Stimulated activated CD4-positive, alpha-beta T cell treated with anti-CD3 and anti-CD28 coated beads, Interleukin-15, amount 100 ng/mL, for 1 hour (primary cell): ENCODE measurements at places on chromosomes 5 and 9.

DNA sequence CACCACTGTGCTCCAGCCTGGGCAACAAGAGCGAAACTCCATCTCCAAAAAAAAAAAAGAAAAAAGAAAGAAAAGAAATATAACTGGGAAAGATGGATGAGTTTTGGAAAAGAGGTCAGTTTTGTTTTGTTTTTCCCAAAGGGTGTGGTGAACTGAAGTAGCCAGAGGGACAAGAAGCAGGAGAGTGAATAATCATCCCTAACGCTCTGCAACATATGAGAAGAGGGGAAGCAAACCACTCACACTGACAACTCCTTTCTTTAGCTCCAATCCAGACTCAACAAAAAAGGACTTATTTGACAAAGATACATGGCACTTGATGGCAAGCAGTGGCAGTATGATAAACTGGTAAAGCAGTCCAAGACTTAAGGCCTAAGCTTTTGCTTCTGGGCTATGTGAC lies 176.1 kb upstream of the HMHB1 start:
- no peak for DNase-seq

- DNase-seq: no peak
Measured at GRCh38 chr9:10274175-10274574, 338.6 kb downstream of the PTPRD start.

DNA sequence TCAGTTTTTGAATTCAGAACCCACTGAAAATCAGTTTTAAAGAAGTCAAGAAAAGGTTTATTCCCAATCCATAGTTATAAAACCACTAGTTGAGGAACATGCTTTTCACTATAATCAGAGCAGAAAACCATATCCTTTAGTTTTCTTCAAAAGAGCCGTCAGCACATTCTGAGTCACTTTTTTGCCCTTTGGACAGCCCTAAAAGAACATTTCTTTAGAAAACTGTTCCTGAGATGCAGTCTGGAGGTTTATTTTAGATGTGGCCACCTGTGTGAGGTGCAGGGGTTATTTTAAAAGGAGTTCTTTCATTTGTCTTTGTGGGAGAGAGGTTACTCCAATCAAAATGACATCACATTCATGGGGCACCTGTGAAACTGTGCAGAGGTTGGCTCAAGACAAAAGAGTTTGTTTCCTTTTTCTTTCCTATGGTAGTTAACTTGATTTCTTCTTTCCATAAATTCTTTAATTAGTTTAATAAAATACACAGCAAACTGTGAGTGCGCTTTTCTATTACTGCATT lies 221.6 kb upstream of the RPS23 start:
- no peak for DNase-seq

GRCh38 chr9:123434619-123435240 lies 78.7 kb downstream of the CRB2 start:
- DNase-seq: no peak

- DNase-seq: no peak
Measured at GRCh38 chr9:137496601-137497375, 37.7 kb upstream of the NSMF start.
